Fibroblast of skin of left quadriceps (primary cell): ENCODE measurements at places on chromosomes 6 and 20.
A peak's percentile ranks its signal among the peaks of the same experiment; 100 is the strongest.

DNA sequence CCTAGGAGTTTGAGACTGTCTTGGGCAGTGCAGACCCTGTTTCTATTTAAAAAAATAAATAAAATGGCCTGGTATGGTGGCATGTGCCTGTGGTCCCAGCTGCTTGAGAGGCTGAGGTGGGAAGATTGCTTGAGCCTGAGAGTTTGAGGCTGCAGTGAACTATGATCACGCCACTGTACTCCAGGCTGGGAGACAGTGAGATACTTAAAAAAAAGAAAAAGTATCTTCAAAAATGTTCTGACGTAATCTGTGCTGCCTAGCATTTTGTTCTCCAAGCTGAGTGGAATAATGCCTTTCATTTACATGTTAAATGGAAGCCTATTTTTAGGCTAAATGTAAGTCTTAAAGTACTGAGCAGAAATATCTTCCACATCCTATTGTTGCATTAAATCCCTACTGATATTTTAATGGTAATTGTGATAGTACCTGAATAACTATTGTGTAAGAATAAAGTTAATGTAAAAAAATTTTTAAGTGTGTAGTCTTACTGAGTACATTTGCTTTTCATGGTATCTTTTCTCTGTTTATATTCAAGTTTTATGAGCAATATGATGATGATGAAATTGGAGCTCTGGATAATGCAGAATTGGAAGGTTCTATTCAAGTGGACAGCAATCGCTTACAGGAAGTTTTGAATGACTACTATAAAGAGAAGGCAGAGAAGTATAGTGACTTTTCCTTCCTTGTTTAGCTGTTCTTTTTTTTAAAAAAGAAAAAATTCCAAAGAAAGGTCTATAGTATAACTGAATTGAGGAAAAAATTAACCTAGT, 4.2 kb upstream of the ZC2HC1B start:
- no peak for DNase-seq

DNA sequence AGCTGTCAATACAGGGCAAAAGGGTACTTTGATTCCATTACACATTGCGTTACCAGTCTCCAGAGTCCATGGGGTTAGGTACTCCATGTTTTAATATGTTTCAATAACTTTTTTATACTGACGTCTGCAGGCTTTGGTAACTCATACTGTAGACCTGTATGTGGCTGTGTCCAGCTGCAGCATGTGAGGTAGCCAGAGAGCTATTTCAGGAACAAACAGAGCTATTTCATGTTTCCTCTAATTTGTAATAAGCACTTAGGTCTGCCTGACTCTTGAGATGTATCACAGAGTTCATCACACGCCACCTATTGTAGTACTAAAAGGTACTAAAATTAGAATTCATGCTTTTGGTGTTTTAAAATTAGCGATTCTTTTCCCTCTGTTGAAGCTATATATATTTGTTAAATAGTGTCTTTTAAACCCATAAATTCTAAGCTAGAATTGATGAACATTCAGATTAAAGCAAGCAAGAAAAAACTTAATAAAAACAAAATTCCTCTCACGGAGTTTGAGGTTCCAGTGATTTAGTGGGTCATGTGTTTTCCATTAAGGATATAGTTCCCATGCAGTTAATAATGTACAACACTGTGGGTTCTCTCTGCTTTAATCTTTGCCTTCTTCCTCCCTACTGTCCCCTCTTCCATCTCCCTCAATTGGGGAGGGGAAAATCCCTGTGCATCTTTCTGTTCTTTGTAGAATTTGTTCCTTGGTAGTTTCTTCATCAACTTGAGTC, 37.0 kb downstream of the FOXO3 start:
- no peak for DNase-seq

DNA sequence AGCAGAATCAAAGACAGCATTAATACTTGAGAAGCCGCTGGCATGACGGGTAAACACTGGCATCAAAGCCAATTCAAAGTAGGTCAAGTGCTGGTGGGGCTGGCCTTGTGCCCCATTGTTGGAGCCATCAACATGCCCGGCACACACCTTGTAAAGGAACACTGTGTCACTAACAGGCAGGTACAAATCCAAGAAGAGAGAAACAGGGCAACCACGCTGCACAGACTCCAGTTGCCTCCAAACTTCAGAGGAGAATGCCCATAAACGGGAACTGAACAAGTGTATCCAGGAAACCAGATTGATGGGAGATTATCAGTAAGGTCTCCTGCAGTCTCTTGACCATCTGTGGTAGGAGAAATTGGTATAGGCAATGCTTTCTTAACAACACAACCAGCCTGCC, 127.0 kb upstream of the STXBP5 start:
- no peak for DNase-seq

DNA sequence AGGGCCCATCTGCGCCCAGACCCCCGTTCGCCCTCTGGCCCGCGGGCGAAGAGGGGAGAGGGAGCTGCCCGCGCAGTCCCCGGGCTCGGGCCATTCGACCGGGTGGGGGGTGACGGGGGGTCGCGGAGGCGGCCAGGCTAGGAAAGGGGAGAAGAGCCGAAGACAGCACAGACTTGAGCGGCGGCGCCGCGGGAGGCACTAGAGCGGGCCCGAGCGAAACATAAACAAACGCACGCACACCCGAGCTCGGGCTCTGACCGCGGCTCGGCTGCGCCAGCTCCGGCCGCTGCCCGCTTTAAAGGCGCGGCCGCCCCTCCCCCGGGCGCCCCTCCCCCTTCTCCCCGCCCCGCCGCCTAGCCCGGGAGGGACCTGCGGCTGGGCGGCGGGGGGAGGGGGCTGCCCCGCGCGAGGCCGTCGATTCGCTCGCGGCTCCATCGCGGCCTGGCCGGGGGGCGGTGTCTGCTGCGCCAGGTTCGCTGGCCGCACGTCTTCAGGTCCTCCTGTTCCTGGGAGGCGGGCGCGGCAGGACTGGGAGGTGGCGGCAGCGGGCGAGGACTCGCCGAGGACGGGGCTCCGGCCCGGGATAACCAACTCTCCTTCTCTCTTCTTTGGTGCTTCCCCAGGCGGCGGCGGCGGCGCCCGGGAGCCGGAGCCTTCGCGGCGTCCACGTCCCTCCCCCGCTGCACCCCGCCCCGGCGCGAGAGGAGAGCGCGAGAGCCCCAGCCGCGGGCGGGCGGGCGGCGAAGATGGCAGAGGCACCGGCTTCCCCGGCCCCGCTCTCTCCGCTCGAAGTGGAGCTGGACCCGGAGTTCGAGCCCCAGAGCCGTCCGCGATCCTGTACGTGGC, at the start of gene FOXO3:
FOXO3 (plus strand) TSS at position 455 of the 846 bp plus-strand sequence; CDS start at position 747, 292 bp downstream.
- peak; percentile 70 for DNase-seq

GRCh38 chr20:46715292-46715756, 5.9 kb downstream of the SLC2A10 start:
- peak; percentile 83 for DNase-seq

DNA sequence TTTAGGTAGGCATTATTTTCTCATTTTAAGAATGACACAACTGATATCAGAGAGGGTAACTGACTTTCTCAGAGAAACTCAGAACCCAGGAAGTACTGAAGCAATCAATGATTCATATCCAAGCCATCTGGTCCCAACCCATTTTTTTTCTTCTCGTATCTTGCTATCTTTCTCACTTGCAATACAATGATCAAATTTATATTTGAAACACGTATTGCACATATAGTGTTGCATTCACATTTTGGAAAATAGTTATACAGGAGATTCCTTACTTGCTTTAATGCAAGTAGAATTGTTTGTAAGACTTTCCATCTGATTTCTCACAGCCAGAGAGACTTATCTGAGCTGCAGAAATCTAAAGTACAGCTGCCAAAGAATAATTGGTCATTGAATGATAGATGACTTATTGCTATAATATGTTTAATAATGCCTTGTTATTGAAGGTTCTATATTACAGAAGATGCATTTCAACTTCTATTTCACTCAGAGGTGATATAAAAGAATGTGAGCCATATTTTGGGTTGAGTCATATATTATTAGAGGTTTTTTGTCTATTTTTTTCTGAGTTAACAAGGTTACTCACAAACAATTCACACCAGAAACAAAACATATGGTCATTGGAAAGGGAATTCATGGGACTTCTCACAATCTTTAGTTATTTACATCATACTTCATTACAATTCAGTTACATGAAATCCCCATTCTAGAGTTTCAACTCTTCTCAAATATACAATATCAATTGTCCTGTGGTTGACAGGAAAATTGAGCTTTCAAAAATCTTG, 337.5 kb upstream of the CITED2 start:
- DNase-seq: no peak

- DNase-seq: no peak
These were observed 26.8 kb upstream of the DLGAP4 start for GRCh38 chr20:36279362-36279761.

- no peak for DNase-seq
These were observed 17.7 kb upstream of the BAK1 start for GRCh38 chr6:33597551-33598322.

- DNase-seq: no peak
These were observed 143.6 kb downstream of the TFAP2B start for GRCh38 chr6:50962213-50962759.

- DNase-seq: peak; percentile 26
These were observed at the start of gene DNPH1 for GRCh38 chr6:43228951-43229802. DNPH1 (minus strand) TSS chr6:43229481; CDS start chr6:43229456, 25 bp downstream.

- DNase-seq: no peak
These were observed 507.8 kb upstream of the CITED2 start for GRCh38 chr6:139882234-139882633.

GRCh38 chr6:5427586-5427985, 166.3 kb downstream of the FARS2 start:
- no peak for DNase-seq

DNA sequence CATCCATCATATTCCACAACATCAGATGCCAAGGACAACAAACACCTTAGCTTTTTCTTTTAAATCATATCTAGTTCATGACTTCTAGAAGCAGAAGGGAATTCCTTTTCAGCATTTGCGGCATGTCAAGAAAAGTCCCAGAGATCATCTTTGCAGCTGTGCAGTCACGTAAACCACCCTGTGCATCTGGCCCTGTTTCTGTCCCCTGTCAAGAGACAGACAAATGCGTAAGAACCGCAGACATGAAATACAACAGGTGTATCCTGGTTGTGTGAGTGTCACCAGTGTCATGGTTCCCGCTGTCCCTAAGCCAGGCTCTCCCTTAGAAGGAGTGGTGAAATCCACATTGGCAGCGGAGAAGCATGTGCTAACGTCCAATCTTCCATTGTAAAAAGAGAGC, 28.1 kb downstream of the LY86 start:
- no peak for DNase-seq

- no peak for DNase-seq
These were observed 855 bp upstream of the GFOD1 start for GRCh38 chr6:13488015-13488895.

- peak; percentile 63 for DNase-seq
These were observed 19.0 kb upstream of the BLOC1S5 start for GRCh38 chr6:8082954-8083858.

GRCh38 chr6:132598473-132598872, 8.9 kb upstream of the TAAR5 start:
- no peak for DNase-seq

DNA sequence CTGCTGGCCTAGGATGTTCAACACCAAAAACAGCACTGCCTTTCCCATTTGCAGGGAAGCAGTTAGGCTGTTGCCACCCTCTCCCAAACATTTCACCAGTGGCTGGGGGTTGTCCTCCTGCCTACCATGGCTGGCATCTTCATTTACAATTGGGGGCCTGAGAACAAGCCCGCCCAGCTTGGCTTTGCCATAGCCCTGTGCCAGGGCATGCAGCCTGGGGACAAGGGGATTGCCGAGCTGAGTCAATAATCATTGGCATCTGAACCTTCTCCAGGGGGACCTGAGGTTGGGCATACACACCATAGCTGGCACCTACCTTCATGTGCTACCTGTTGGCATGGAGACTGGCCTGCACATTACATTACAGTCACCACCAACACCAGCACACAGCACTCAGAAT, 345.1 kb downstream of the KHDRBS2 start:
- no peak for DNase-seq

GRCh38 chr6:33566182-33567084, 13.6 kb downstream of the BAK1 start:
- no peak for DNase-seq

DNA sequence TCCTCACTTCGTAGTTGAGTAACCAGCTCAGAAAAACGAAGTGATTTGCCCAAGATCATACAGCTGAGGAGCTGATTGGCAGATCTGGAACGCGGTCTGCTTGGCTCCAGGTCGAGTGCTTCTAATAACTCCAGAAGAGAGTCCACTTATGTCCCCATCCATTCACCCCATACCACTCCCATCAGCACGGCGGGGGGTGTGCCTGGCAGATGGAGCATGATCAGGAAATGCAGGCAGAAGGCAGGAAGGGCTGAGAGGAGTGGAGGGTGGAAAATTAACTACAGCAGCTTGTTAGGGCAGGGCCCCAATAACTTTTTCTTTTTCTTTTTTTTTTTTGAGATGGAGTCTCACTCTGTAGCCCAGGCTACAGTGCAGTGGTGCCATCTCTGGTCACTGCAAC, 15.0 kb downstream of the FITM2 start:
- DNase-seq: no peak

GRCh38 chr6:15837205-15837604, 174.4 kb upstream of the DTNBP1 start:
- DNase-seq: no peak

GRCh38 chr6:106272287-106272686, 53.3 kb downstream of the ATG5 start:
- no peak for DNase-seq

GRCh38 chr20:3669710-3670367, 6.6 kb upstream of the GFRA4 start:
- no peak for DNase-seq

DNA sequence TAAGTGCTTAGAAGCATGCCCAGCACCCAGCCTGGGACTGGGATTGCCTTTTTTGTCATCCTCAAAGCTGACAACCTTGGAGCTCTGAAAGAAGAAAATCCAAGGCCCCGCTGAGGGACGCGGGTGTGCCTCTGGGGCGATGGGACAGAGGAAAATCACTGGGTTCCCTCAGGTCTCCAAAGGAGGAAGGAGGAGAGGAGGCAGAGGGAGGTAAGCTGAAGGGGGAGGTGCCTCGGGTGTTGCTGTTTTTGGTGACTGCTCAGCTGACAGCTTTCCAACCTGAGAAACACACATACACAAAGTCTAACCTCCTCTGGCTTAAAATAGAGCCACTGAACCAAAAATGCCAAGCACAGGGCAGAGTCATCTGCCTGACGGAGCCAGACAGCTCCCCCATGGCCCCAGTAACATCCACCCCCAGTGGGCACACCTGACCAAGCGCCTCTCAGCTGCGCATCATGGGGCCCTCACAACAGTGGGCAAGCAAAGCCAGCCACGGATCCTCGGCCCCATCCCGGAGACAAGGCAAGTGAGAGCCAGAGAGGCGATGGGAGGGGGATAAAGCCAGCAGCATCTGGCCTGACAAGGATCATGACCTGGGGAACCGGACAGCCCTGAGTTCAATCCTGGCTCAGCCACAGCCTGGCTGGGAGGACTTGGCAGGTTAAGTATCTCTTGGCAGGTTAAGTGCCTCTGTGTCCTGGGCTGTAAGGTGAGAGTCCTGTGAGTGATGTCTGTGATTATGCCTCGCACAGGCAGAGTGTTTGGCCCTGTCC, 3.2 kb upstream of the KCNK15 start:
- no peak for DNase-seq

DNA sequence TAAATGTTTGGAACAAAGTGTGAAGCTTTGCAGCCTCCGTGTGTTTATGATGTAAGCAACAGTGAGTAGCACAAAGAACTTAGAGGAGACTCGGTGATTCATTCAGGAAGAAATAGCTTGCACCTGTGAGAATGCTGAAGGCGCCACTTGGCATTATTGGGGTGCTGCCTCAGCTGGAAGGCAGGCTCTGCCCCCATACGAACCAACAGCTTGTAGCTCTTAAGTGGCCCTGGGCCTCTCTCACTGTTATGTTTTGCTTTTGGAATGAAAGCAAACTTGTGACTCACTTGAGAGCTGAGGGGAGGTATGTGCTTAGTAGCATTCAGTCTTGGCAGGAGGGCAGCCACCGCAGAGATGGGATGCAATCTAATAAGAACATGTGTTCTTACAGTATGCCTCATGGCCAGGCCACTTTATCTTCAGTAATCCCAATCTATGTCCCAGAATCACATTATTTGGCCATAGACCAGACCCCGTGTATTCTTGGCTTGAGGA, 310.7 kb downstream of the EYA4 start:
- peak; percentile 94 for DNase-seq
